ENCODE measurements at places on chromosomes 2 and 18.

- DNase-seq = no peak
Measured at GRCh38 chr2:77521548-77521891, 656 bp downstream of the LRRTM4 start.

- DNase-seq = no peak
Measured at GRCh38 chr2:226993171-226993570, 157.3 kb downstream of the RHBDD1 start.

DNA sequence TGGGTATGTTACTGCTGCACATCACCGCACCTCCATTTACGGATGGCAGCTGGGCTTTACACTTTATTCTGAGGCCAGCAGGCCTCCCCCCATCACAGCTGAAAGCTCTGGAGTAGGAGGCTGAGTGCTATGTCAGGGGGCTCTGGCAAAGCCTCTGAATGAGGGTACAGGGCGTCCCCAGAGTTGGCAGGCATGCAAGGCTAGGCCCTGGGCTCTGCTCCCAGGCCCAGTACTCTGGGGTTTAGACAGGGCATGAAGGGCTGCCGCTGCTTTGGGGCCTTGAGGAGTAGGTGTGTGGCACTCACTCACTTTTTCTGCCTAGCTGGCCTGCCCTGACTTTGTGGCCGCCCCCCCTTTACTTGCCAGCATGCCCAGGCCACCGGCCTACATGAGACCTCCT, 90.8 kb downstream of the WDSUB1 start:
- no peak for DNase-seq

GRCh38 chr2:218230882-218231281, 13.9 kb downstream of the ARPC2 start:
- no peak for DNase-seq

DNA sequence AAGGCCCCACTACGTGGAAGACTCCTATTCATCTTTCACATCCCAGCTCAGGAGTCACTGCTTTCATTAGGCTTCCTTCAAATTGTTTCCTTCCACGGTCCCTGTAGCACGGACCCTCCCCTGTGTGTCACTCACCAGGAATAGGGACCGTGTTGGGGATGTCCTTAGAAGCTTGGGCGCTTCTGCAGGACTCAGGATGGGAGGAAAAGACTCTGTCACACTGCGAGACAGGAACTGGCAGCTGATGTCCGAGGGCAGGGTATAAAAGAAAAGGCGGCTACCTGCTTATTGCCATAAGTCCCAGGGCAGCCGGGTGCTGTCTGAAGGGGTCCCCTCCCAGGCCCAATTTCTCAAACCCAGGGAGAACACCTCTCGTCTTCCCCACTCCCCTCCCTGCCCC, 79.1 kb downstream of the BCL2L11 start:
- no peak for DNase-seq

DNA sequence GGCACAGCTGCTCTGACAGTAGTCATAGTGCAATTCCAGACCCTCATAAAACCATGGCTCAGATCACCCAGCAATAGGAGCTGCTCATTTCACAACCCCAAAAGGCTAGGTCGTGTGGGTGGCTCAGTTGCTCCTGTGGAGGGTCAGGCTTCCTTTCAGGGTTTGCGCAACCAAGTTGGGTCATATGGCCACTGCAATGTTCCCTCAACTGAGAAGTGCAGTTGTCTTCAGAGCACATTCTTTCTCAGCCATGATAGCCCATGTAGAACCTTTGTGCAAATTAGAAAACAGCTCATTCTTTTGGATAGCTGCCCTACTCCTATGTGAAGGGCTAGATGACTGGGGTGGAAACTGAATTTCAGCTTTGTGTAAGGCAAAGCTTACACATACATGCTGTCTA, 3.2 kb downstream of the SERPINB13 start:
- no peak for DNase-seq

DNA sequence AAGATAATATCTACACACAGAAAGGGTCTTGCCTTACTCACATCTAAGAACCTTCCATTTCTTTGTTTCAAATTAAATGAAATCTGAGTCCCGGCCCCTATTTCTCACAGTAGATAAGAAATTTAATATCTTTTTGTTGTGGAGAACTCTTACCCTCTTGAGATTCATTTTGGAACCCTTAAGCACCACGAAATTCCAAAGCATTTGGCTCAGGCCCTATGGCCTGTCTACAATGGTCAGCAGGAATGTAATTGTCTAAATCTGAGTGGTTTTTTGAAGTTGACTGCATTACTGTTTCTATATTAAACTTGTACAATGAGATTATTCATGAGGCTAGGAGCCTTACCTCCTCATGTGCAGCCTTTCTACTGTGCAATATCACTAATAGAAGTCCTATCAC, 723.3 kb downstream of the TSN start:
- DNase-seq = no peak

DNA sequence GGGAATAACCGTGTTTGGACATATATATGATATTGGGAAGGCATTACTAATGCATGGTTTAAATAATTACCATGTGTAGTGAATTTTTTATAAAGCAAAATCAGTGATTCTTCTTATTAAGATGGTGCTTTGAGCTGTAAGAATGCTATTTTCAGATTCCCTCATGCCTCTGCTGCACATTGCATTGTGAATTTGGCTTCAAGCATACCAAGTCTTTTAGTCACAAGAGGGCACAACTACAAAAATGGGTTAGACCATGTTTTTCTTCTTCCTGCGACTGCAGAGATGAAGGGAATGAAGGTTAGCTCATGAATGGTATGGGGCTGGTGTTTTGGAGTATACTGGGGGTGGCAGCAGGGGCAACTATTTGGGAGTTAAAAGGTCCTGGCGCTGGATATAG, 320.1 kb downstream of the SLC4A3 start:
- DNase-seq = no peak

DNA sequence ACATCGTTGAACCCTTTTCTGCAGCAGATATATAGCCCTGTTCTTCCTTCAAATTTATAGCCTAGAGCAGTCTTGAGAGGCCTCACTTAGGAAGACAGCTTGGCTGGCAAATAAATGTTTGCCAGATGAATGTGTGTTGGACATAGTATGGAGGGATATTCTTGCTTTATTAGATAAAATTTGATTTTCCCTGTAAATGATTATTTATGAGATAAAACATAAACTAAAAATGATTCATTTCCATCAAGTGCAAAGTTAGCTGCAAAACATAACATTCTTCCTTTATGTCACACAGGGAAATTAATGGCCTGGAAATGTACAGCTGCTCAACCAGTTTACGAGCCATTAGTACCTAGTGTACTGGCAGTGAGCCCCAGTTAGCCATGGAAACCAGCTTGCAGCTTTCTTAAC, 82.5 kb downstream of the LIMS1 start:
- DNase-seq = peak; percentile 91

GRCh38 chr2:174561283-174561971, 36.2 kb downstream of the WIPF1 start:
- DNase-seq = peak; percentile 94

- no peak for DNase-seq
Measured at GRCh38 chr2:105358593-105358992, 21.3 kb downstream of the C2orf49 start.

DNA sequence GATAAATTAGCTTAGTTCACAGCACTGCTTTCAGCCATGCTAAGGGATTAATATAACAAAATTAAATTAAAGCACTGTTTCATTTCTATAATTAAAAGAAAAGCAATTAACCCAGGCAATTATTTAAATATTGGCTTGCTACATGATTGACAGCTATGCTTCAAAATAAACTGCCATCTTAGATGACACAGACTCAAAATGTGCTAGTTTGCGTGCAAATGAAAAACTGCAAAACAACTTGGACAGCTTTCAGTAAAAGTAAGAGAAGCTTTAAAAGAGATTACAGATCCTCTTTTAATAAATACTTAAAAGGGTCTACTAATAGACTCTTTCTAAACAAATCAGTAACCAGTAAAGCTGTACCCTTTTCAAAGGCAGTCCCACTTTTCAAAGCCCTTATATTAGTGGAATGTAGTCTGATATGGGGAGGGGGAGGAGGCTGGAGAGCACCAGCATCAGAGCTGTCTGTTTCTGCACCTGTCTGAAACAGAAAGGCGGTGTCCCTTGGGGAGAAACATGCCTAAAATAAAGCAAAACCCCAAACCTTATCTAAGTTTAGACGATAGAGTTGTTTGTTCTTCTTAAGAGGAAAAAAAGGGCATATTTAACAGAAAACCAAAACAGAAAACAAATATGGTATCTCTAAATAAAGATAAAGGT, 20.8 kb downstream of the EIF2AK3 start:
- DNase-seq = no peak

DNA sequence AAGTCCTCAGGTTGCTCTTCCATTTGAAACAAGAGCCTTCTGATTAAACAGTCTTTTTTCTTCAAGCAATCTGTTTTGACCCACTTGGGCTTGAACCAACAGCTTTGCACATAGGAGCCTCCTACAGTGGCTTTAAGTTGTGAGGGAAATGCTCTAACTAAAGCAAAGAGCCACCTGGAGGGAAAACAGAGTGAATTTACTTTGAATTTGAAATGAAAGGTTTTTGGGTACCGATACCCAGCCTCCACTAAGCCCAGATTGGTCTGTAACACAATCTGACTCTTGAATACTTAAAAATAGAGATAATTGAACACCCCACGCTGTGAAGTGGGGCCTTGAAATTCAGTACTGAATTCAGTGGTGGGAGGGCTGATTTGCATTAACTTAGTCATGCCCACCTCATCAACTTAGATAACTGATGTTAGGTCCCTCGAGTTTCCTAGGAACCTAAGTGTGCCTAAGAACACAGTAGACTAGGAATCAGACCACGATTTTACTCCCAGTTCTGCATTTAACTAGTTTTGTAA, 56.3 kb upstream of the ACVR1C start:
- DNase-seq = no peak

GRCh38 chr2:36355890-36356297, 316 bp downstream of the CRIM1 start:
- no peak for DNase-seq

DNA sequence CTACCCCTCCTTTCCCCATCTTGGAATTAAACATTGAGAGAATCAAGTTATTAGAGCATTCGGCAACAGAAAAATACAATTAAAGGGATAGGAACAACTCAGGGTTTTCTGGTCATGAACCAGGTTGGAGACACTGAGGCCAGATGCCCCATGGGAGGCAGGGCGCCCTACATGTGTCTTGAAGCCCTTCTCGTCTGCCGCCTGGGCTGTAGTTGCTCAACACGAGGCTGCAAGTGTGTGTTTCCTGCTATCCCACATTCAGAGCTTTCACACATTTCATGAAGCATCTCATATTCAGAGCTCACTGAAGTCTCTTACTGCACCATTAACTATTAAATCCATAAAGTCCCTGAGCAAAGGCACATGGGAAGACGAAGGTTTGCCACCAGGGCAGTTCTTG, 28.8 kb downstream of the TTC39C start:
- no peak for DNase-seq

GRCh38 chr2:37819186-37819585, 105.9 kb upstream of the RMDN2 start:
- DNase-seq = no peak

GRCh38 chr18:23133860-23134779, 1.2 kb upstream of the CABLES1 start:
- DNase-seq = peak; percentile 94

- peak; percentile 27 for DNase-seq
Measured at GRCh38 chr18:41146301-41146700, 808.7 kb upstream of the PIK3C3 start.

- no peak for DNase-seq
Measured at GRCh38 chr2:98396745-98397355, 47.8 kb upstream of the INPP4A start.

DNA sequence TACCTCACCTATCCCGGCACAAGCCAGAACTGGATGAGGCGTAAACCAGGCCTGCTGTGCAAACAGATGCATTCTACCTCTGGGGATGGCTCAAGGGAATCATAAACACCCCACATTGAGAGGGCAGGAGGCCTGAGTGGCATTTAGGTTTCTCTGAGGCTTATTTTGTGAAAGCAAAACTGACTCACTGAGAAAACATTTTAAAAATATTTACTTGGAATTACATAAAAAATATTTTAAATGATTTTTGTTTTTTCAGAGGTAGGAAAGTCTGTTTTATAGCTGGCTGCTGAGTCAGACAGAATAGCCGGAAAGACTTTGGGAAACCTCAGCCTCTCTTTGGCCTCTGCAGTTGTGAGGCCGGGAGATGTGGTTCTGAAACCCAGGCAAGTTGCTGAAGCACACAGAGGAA, 244.1 kb downstream of the NCKAP5 start:
- no peak for DNase-seq

DNA sequence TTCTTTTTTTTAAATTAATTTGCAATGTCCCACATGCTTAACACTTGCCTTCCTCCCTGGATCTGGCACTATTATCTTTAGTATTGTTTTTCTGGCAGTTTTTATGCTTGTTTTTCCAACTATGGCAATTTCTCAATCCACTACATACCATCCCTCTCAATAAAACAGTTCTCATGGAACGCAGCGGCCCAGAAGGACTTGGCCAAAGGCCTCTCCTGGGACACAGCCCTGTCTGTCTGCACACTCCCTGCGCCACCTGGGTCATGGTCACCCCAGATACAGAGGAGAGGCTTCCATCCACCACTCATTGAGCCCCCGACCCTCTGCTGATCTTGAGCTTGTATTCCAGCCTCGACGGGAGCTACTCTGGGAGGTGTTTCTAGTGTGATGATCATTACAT, 91.2 kb downstream of the TWIST2 start:
- DNase-seq = no peak
